Choroid plexus epithelial cell (primary cell): ENCODE measurements at places on chromosomes 11 and 22.
A peak's percentile ranks its signal among the peaks of the same experiment; 100 is the strongest.

DNA sequence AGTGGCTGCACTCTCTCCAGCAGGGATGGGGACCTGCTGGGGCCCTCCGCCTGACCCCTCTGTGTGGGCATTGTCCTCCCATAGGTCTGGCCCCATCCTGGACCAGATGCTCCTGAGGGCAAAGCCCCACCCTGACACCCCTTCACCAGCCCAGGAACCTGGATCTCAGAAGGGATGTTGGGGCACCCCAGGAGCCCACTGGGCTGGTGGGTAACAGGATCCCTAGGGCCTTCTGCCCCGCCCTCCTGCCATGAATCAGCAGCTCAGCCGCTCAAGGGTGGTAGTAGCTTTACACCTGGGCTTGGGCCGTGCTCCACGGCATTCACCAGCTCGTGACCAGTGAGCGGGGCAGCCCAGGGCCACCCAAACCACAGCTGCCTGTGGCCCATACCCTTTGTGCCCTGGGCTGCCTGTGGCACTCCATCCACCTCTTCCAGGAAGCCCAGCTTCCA is 1.0 kb upstream of the MAPK12 start:
- DNase-seq, result no peak

DNA sequence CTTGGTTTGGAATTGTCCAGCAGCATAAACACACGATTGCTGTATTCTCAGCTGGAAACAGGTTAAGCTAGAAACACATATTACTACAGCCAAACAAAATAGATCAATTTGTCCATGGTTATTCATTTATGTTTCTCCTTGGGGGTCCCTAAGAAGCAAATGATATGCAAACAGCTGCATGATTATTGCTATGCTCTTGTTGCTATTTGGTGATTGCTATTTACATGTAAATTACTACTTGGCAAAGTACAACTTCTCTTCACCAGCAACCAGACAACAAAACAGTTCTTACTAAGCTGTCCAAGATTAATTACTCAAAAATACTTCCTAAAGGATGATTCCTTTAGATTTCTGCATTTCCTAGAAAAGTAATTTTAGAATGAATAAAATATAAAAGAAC is 567.9 kb upstream of the ARHGAP42 start:
- no peak for DNase-seq

GRCh38 chr22:35452351-35452781 is 52.4 kb downstream of the MCM5 start:
- no peak for DNase-seq

GRCh38 chr22:40552070-40552469 is 84.4 kb downstream of the MRTFA start:
- DNase-seq, result no peak

DNA sequence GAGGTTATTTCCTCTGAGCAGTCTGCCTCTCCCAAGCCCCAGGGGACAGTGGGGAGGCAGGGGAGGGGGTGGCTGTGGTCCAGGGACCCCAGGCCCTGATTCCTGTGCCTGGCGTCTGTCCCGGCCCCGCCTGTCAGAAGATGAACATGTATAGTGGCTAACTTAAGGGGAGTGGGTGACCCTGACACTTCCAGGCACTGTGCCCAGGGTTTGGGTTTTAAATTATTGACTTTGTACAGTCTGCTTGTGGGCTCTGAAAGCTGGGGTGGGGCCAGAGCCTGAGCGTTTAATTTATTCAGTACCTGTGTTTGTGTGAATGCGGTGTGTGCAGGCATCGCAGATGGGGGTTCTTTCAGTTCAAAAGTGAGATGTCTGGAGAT is 3.1 kb downstream of the PIM3 start:
- DNase-seq, result no peak

GRCh38 chr11:85132851-85133585 is 494.1 kb downstream of the DLG2 start:
- DNase-seq, result peak; percentile 25

GRCh38 chr11:5923794-5924193 is 18.3 kb upstream of the OR56A3 start:
- no peak for DNase-seq

DNA sequence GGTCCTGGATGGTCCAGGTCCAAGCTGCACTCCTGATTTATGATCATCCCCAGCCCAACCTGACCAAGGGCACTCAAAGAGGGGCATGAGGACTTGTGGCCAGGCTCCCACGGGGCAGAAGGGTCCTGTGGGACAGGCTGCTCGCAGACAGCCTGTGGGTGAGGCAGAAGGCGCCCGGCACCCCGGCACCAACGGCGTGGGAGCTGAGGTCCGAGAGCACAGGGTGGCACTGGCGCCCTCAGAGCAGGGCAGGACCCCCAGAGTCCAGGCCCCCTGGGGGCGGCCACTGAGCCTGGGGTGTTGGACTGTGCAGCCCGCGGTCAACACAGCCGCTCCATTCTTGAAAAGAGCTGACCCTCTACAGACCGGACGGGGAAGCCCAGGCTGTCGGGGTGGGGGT is 3.3 kb downstream of the IL17REL start:
- DNase-seq, result no peak

GRCh38 chr11:76672431-76673175 is 2.1 kb upstream of the LRRC32 start:
- no peak for DNase-seq

DNA sequence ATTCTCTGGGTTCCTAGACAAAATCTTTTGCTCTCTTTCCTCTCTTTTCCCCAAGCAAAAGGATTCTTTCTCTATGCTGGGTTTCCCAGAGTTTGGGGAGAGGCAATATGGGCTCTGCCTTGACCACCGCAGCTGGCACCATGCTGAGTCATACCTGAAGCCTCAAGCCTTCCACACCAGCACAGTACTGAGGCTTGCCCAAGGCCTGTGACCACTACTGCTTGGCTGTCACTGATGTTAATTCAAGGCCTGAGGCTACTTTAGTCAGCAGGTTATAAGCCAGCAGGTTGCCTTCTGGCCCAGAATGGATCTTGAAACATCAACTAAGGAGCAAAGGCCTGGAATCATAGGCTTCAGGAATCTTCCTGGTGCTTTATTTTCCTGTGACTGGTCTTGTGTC is 185.3 kb downstream of the DYNC2H1 start:
- DNase-seq, result no peak

DNA sequence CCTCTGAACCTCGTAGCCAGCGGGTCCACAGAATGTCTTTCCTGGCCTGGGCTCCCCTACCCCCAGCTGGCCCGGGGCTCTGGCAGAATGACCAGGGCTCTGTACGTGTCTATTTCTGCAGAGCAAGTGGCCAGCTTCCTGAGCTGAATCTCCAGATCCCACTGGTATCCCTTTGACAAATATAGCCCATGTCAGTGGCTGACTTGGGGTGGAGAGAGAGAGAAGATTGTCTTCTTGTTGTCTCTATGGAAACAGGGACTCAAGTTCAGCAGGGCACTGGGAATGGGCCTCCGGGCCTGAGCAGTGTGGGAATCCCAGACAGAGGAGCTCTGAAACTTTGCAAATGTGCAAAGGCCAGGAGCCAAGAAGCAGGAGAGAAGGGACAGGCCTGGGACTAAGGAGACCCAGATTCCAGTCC is 33.9 kb downstream of the ANO1 start:
- DNase-seq, result no peak

DNA sequence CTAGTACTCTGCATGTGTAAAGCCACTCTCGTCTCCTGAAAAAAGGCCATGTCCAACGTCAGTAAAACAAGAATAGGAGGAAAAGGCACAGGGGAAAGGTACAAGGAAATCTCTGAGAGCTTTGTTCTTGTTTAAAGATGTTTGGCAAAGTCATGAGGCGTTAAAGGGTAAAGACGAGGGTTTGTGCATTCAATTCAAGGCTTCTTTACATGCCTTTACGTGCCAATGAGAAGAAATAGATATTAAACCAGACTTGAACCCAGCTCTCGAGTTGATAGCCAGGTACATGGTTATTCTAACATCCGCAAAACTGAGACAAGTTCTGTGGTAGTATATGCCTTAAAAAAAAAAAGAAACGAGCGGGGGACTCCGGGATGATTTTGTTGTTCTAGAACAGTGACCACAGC is 704 bp upstream of the CFL1 start:
- no peak for DNase-seq

GRCh38 chr22:43331069-43331451 is 12.1 kb downstream of the SCUBE1 start:
- DNase-seq, result no peak

DNA sequence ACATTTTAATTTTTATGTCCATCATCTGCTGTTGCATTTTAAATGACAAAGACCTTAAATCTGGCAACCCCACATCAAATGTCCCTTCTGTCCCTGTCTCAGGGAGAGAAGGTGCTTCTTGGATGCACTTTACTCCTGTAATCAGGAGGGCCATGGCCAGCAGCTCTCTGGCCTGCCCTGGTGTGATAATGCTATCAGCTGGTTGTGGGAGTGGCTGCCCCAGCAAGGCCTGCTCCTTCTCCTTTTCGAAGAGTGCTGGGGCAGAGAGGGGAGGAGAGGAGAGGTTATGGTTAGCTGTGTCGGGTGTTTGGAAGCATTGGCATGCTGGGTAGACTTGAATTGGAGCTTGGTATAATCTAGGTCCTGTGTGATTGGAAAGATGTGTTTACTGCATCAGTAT is 12.8 kb downstream of the TNRC6B start:
- DNase-seq, result no peak

GRCh38 chr11:111310088-111310487 is 11.7 kb downstream of the POU2AF3 start:
- no peak for DNase-seq

GRCh38 chr11:123718063-123718462 is 23.4 kb downstream of the ZNF202 start:
- no peak for DNase-seq

GRCh38 chr22:24830205-24830979 is 24.4 kb downstream of the SGSM1 start:
- DNase-seq, result no peak

DNA sequence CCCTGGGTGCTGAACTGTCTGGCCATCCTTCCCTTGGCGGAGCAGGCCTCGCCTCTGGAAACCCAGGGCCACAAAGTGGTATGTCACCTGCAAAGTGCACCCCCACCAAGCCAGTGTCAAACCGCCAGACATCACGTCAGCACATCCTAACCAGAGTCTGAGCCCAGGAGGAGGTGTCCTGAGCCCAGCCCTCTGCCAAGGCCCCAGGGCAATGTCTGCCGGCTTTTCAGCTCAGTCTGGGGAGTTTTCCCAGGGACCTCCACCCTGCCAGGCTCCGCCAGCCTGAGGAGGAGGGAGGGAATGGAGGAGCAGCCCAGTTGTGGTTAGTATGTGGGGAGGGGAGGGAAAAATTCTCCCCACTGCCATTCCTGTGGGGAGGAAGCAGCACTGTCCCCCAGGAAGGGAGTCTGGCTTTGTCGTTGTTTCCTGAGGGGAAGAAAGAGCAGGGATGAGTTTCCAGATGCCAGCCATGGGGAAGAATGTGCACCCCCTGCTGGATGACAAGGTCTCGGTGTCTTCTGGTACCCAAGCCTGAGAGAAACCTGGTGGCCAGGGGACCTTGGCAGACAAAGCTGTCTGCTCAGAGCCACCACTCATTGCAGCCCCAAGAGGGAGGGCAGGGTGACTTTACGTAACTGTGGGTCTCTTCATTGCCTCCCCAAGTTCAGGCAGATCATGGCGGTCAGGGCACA is 81.4 kb upstream of the CD82 start:
- peak; percentile 33 for DNase-seq

GRCh38 chr11:134541355-134541754 is 129.3 kb upstream of the B3GAT1 start:
- no peak for DNase-seq

DNA sequence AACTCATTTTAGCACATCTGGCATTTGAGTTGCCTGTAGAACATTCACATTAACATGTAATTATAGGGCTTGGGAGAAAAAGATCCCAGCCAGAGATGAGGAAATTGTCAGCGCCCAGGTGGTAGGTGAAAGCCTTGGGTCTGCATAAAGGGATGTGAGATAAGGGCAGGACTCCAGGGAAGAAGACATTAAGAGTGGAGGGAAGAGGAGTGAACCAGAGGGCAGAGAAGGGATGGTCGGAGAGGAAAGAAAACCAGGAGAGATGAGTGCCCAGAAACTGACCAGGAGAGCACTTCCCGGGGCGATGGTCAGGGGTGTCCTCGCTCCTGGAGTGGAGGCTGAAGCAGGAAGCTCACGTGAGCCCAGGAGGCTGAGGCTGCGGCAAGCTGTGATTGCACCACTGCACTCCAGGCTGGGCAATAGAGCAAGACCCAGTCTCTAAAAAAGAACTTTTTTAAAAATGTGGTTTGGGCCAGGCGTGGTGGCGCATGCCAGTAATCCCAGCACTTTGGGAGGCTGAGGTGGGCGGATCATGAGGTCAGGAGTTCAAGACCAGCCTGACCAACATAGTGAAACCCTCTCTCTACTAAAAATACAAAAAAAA is 20.3 kb upstream of the DGKZ start:
- no peak for DNase-seq

DNA sequence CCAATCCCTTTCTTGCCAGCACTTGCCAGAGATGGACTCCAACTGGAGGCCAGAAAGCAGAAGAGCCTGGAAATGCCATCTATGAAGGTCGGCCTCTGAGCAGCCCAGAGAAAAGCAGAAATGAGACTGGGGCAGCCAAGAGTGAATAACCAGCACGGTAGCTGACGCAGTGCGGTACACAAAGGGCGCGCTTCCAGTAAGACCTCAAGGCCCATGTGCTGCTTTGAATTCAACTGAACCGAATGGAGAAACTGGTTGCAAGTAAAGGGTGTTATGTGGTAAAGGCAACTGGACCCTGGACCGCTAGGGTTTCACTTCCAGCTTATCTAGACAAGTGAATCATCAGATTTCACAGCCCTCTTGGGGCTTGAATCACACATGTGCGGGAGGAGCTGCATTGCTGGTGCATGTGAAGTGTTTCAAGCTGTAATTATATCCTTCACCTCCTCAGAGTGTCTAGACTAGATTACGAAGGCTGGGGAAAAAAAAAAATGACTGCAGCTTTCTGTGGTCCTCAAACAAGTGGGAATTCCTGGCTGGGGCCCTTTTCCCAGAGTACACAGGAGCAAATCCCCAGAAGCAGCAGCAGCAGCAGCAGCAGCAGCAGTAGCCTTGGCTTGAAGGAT is 128.9 kb downstream of the CCDC34 start:
- DNase-seq, result peak; percentile 95

DNA sequence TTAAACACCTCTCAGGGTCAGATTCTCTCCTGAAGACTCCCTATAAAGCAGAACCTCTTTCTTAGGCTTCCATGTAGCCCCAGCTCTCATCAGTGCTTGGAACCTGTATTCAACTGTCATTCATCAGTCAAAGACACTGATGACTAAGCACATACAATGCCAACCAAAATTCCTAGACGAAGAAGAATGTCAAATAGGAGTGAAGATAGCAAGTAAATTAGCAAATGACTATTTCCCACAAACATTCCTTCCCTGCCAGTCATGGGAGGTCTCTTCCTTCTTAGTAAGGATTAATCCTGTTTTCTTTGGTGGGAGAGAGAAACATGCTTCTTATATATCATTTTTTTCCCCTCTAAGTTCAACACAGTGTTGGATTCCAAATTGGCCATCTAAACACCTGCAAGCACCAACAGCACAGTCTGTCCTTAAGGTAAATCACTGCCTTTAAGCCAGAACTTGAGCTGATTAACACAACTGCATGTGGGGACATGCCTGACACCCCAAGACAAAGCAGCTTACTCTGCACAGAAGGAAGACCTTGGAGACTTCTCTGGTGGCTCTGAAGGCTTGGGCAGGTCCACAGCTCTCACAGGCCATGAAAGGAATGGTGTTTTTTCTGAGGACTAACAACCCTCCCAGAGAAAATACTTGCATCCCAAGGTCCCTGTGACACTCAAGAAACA is 47.5 kb upstream of the ME3 start:
- DNase-seq, result peak; percentile 63
